ENCODE measurements at places on chromosomes 11 and 22.

GRCh38 chr11:86418513-86418912 is 43.8 kb downstream of the CCDC81 start:
- no peak for DNase-seq

DNA sequence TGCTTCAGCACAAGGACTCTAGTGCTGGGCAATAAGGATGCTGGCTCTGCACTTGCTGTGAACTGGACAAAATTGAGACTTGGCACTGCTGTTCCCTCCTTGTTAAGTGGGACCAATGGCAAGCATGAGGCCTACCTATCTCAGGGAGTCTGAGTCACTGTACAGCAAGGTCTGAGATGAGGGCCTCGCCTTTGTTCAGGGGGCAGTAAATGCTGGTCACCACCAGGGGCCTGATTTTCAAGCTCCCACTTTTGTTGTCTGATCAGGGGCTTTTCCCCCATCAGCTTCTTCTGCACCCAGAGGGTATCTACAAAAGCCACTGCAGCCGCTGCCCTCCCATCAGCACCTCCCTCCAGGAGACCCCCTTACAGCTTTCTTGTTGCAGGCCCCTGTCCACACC is 22.8 kb downstream of the DHCR7 start:
- DNase-seq = no peak

- no peak for DNase-seq
Measured at GRCh38 chr22:29524442-29525191, 28.9 kb downstream of the THOC5 start.

GRCh38 chr22:48757581-48757980 is 1070.1 kb downstream of the BRD1 start:
- DNase-seq = no peak

- DNase-seq = no peak
Measured at GRCh38 chr11:46254133-46254491, 23.4 kb upstream of the CREB3L1 start.

Data from stimulated activated CD4-positive, alpha-beta T cell treated with anti-CD3 and anti-CD28 coated beads, TNF-alpha, amount 100 ng/mL, for 24 hours (primary cell).